ENCODE measurements at places on chromosomes 11 and 22. TPM values are rescaled to one million over a fixed set of nuclear protein-coding genes. Genes with fewer than 3 reads are reported as not detected.
A peak's percentile ranks its signal among the peaks of the same experiment; 100 is the strongest.

- no peaks in the 10 kb centered on the region for H3K36me3 ChIP-seq
- H3K27ac ChIP-seq, result no peak overlapping the region
- no peak for DNase-seq
Measured at GRCh38 chr22:30201945-30202344, 44.6 kb downstream of the LIF start.

DNA sequence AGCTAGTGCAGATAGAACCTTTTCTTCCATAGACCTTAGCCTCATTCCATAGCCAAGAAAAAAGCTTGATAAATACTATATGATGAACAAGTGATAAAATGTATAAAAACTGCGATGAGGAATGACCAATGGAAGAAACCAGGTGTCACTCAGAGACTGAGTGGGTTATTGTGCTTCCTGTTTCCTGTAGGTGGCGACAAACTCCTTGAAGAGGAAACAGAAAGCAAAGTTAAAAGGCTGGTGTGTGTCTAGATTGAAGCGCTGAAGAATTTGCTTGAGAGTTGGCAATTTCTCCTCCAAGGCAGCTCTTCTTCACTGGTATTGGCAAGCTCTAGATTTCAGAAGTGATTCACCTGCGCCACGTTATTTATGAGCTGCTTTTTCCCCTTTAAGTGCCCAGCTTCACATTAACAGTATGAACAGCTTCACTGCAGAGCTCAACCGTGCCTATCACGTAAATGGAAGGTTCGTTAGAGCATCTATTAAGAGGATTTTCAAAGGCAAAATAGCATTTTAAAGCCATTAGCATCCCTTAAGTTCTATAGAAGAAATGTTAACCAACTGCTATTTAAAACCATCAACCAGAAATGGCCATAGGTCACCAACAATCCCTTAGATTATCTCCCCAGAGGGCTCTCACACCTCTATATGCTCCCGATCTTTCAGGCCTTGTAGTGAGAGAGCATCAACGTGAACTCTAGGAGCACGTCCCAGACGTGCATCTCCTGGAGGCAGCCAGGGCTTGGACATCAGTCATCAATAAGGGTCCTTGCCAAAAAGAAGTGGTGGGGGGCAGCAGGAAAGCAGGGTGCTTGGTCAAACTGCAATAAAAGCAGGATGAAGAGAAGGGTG is 179.4 kb downstream of the CADM1 start:
- H3K36me3 ChIP-seq, result no peaks in the 10 kb centered on the region
- H3K4me3 ChIP-seq, result no peak overlapping the region
- DNase-seq, result peak; percentile 14
- no peaks in the 10 kb centered on the region for H3K4me1 ChIP-seq
- H3K27ac ChIP-seq, result no peak overlapping the region
- no peaks in the 10 kb centered on the region for H3K27me3 ChIP-seq

DNA sequence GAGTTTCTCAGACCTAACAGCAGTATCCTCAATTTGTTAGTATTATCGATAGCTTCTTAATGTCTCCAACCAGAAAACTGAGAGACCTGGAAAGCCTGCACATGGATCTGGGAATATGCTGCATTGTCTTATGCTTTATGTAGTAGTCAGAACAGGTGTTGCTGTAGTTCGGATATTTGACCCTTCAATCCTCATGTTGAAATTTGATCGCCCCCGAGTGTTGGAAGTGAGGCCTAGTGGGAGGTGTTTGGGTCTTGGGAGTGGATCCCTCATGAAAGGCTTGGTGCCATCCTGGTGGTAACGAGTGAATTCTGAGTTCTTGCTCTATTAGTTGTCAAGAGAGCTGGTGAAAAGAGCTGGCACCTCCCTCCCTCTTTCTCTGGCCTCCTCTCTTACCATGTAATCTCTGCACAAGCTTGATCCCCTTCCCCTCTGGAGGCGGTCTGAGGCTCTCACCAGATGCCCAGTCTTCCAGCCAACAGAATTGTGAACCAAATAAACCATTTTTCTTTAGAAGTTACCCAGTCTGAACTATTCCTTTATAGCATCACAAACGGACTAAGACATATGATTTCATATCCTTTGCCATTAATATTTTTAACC is 227.1 kb downstream of the DDX10 start:
- H3K27ac ChIP-seq, result no peak overlapping the region
- H3K36me3 ChIP-seq, result no peaks in the 10 kb centered on the region
- H3K4me3 ChIP-seq, result no peak overlapping the region
- no peak for DNase-seq
- no peaks in the 10 kb centered on the region for H3K27me3 ChIP-seq

DNA sequence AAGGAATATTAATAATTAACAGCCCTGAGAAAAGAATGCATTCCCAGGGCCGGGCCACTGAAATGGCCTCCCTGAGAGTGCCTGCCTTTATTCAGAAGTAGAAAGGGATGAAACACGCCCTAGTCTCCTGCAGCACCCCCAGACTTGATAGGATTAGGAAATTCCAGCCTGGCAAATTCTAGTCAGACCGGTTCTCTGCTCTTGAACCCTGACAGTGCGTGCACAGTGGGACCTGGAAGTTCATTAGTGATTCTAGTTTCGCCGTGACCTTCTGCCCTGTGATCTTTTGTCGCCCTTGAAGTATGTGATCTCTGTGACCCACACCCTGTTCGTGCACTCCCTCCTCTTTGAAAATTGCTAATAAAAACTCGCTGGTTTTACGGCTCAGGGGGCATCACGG is 2.1 kb upstream of the GSTP1 start:
- DNase-seq, result no peak
- peaks cover 11% of the 10 kb centered on the region for H3K36me3 ChIP-seq
- H3K27me3 ChIP-seq, result peaks cover 4% of the 10 kb centered on the region
- no peak overlapping the region for H3K27ac ChIP-seq

DNA sequence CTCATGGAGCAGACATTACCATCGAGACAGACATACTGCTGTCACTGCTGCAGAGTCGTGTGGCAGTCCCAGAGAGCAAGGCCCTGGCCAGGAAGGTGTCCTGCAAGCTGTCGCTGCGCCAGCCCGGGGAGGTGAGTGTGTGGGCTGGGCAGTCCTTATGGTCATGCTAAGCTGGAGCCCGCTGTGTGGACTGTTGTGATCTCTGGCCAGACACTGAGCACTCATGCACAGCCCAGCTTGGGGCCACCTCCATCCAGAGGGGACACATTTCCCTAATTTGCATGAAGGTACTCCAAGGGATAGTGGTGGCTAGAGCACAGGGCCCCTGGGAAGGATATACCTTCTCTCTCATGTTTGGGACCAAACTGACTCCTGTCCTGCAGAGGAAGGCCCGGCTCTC is 9.6 kb downstream of the ANKK1 start:
- no peak overlapping the region for H3K4me3 ChIP-seq
- DNase-seq, result no peak
- no peaks in the 10 kb centered on the region for H3K27me3 ChIP-seq
- H3K27ac ChIP-seq, result no peak overlapping the region

SF3A1 gene
- 187 TPM for total RNA-seq

GLYATL1 gene
- not detected for total RNA-seq

GRCh38 chr22:43246188-43246587 is 59.3 kb upstream of the TTLL12 start:
- H3K36me3 ChIP-seq, result no peaks in the 10 kb centered on the region
- H3K4me3 ChIP-seq, result no peak overlapping the region
- no peaks in the 10 kb centered on the region for H3K4me1 ChIP-seq
- DNase-seq, result no peak
- no peak overlapping the region for H3K27ac ChIP-seq
- H3K27me3 ChIP-seq, result no peaks in the 10 kb centered on the region

- no peak overlapping the region for H3K27ac ChIP-seq
- no peaks in the 10 kb centered on the region for H3K36me3 ChIP-seq
- DNase-seq, result peak; percentile 78
- peaks cover 2% of the 10 kb centered on the region for H3K4me1 ChIP-seq
Measured at GRCh38 chr11:68257477-68258362, 14.1 kb downstream of the C11orf24 start.

GRCh38 chr11:96748639-96749370 is 359.0 kb downstream of the JRKL start:
- H3K27ac ChIP-seq, result peak overlapping the region; percentile 84
- DNase-seq, result peak; percentile 75
- H3K4me3 ChIP-seq, result peak overlapping the region; percentile 46
- no peaks in the 10 kb centered on the region for H3K36me3 ChIP-seq

- H3K4me1 ChIP-seq, result peaks cover 15% of the 10 kb centered on the region
- peak overlapping the region; percentile 93 for H3K27ac ChIP-seq
- no peaks in the 10 kb centered on the region for H3K27me3 ChIP-seq
- no peak for DNase-seq
Measured at GRCh38 chr22:39518996-39519680, 1.2 kb upstream of the ATF4 start.

MS4A6E gene
- not detected for total RNA-seq

CHST1 gene
- 71.2 TPM for total RNA-seq

GRCh38 chr11:38543986-38544385 is 1946.0 kb upstream of the RAG2 start:
- DNase-seq, result no peak
- H3K4me3 ChIP-seq, result no peak overlapping the region
- H3K27ac ChIP-seq, result no peak overlapping the region
- H3K36me3 ChIP-seq, result no peaks in the 10 kb centered on the region
- no peaks in the 10 kb centered on the region for H3K4me1 ChIP-seq
- no peaks in the 10 kb centered on the region for H3K27me3 ChIP-seq

DNA sequence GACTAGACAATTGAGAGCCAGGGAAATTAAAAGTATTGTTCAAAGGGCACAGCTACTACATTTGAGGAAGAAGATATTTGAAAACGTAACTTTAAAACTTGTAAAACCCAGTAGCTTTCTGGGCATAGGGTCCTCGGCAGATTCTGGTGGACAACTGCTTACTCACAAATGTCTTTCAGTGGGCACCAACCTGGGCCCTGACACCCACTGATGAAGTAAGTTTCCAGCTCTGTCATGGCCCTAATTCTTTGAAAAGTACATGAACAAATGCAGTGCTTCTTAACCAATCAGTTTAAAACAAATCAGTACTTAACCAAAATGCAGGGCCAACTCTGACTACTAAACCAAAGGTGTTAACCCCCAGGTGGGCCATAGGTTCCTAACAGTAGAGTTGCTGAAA is 1170.1 kb downstream of the LRRC4C start:
- H3K27me3 ChIP-seq, result peaks cover 17% of the 10 kb centered on the region
- no peaks in the 10 kb centered on the region for H3K36me3 ChIP-seq
- no peaks in the 10 kb centered on the region for H3K4me1 ChIP-seq
- no peak overlapping the region for H3K27ac ChIP-seq

OR8I2 gene
- not detected for total RNA-seq

ROM1 gene
- total RNA-seq, result 8.8 TPM

DNA sequence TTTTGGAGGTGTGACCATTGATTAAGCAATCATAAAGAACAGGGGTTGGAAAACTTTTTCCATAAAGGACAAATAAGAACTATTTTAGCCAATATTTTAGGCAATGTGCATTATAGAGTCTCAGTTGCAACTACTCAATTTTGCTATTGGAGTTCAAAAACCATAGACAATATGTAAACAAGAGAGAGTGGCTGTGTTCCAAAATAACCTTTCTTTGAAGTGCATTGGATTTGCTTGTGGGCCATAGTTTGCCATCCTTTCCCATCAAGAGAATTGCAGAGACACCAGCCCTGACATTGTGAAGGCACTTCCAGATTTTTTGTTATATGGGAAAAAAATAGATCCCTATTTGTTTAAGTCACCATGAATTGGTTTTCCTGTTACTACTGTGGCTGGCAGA is 63.3 kb upstream of the LARGE1 start:
- no peak for DNase-seq
- H3K27me3 ChIP-seq, result no peaks in the 10 kb centered on the region
- H3K4me1 ChIP-seq, result no peaks in the 10 kb centered on the region
- no peak overlapping the region for H3K4me3 ChIP-seq
- no peak overlapping the region for H3K27ac ChIP-seq

GRCh38 chr11:118744046-118744445 is 46.9 kb downstream of the DDX6 start:
- H3K27me3 ChIP-seq, result peaks cover under 1% of the 10 kb centered on the region
- no peak overlapping the region for H3K27ac ChIP-seq
- DNase-seq, result no peak

- H3K27ac ChIP-seq, result no peak overlapping the region
- no peaks in the 10 kb centered on the region for H3K36me3 ChIP-seq
- no peaks in the 10 kb centered on the region for H3K4me1 ChIP-seq
- H3K4me3 ChIP-seq, result no peak overlapping the region
Measured at GRCh38 chr11:130454491-130455252, 6.2 kb downstream of the ADAMTS15 start.

GRCh38 chr11:1435820-1436467 is 46.2 kb downstream of the BRSK2 start:
- no peak for DNase-seq
- no peak overlapping the region for H3K27ac ChIP-seq
- H3K27me3 ChIP-seq, result no peaks in the 10 kb centered on the region
- H3K36me3 ChIP-seq, result no peaks in the 10 kb centered on the region
- no peaks in the 10 kb centered on the region for H3K4me1 ChIP-seq

PDGFB gene
- 273 TPM for total RNA-seq

GRCh38 chr11:71200172-71200716 is 52.1 kb downstream of the SHANK2 start:
- no peaks in the 10 kb centered on the region for H3K36me3 ChIP-seq
- H3K27me3 ChIP-seq, result no peaks in the 10 kb centered on the region

GRCh38 chr11:86064220-86064803 is 4.6 kb downstream of the PICALM start:
- H3K27ac ChIP-seq, result peak overlapping the region; percentile 84
- H3K27me3 ChIP-seq, result no peaks in the 10 kb centered on the region
- H3K36me3 ChIP-seq, result no peaks in the 10 kb centered on the region
- peak; percentile 66 for DNase-seq
- H3K4me3 ChIP-seq, result no peak overlapping the region

DNA sequence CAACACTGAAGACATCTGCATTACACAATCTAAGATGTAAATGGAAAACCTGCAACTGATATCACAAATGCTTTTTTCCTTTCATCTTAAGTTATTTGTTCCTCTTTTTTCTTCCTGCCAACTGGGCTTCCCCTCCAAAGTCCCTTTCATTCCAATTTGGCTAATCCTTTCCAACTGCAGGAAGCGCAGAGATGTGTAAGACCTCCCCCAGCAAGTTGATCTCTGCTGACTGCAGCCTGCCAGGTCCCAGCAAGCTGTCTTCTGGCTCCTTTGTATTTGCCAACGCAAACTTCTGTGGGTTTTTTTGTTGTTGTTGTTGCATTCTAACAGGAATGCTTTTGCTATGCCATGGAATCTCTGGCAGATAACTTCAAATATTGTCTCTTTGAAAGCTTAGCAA is 38.5 kb upstream of the LRRC4C start:
- no peaks in the 10 kb centered on the region for H3K27me3 ChIP-seq
- no peaks in the 10 kb centered on the region for H3K4me1 ChIP-seq
- no peaks in the 10 kb centered on the region for H3K36me3 ChIP-seq
- no peak overlapping the region for H3K4me3 ChIP-seq
- DNase-seq, result no peak
- H3K27ac ChIP-seq, result no peak overlapping the region

GRCh38 chr22:45632791-45633515 is 38.7 kb upstream of the ATXN10 start:
- no peaks in the 10 kb centered on the region for H3K4me1 ChIP-seq
- no peaks in the 10 kb centered on the region for H3K36me3 ChIP-seq
- H3K27ac ChIP-seq, result no peak overlapping the region
- no peak overlapping the region for H3K4me3 ChIP-seq

All from endothelial cell of umbilical vein (primary cell).